ENCODE measurements at places on chromosomes 1 and 21.

DNA sequence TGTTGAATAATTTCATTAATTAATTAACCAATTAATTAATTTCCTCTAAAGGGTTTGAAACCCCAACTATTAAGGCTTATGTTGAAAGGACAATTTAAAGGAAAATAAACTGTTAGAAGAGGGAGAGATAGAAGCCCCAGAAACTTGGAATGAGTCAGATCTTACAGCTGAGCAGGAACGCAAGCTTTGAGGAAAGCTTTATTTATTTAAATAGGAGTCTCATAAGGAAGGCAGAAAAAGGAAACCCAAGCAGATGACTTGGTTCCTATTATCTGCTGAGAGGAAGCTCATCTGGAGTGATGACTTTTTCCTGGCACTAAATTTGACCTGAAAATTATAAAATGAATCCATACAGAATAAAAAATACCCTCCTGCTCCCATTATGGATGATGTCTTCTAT, 105.1 kb downstream of the ROR1 start:
- no peak for DNase-seq

DNA sequence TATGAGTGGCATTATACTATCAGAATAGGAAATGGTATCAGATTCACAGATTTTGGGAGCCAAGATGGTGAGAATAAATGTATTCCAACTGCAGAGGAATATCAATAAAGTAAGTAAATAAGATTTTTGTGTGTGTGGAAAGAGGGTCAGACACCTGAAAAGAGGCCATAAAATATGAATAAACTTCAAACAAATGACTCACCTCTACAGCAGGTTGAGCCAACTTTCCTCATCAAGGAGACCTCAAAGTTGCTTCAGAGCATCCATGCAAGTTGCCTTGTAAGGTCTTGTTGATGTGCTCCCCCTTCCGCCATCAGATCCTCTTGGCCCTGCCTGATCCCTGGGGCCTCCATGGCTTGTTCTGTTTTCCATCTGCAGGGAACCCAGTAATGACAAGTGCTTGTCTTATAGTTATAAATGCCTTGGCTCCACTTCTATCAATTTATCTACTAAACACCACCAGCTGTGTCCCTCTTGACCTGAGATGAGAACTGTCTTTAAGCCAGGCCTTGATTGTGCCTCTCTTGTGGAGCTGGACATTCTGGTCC, 775.6 kb downstream of the LTN1 start:
- no peak for DNase-seq

DNA sequence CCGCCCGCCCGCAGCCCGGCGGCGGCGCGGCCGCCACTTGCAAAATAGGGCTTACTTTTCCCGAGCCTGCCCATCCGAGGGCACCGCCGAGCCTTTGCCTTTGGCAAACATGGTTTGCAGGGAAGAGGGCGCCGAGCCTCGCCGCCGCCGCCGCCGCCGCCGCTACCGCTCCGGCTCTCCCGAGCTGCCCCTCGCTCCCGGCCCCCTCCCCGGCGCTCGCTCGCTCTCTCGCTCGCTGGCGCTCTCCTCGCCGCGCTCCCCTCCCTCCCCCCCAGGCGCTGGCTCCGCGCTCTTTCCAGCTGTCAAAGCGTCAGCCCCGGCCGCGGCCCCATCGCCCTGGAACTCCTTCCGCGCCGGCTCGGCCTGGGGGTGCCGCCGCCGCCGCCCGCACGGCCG, 298 bp downstream of the SSBP3 start:
- DNase-seq, result no peak

DNA sequence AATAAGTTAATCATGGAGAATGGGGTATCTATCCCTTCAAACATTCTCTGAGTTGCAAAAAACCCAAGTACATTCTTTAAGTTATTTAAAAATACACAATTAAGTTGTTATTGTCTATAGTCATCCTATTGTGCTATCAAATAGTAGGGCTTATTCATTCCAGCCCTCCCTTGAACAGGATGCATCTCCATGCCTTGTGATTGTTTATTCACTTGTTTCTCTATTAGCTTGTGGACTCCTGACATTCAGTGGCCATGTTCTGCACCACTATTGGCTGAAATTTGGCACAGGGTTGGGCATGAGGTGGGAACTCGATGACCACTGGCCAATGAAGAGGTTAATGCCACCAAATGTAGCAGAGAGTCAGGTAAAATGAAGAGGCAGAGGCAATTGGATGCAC, 272.8 kb downstream of the TNR start:
- no peak for DNase-seq

GRCh38 chr1:117735045-117735992, 129.5 kb downstream of the TENT5C start:
- no peak for DNase-seq

DNA sequence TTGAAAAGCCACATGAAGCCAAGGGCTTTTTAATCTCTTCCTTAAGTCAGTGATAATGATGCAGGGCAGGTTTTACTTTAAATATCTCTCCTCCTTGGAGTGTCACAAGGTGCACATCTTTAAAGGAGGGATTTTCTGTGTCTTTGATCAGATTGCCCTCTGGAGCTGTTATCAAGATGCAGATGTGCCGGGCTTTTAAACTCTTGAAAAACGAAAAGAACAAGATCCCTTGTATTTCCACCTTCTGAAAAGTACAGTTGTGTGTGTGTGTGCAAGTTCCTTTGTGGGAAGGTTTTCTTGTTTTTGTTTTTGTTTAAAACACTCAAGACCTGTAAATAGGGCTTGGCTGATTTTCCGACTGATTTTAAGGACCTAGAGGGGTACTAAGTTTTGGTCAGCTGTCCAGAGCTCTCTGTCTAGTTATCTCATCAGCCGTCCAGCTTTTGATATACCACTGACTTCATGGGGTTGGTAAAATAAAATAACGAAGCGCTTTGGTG, 1.6 kb downstream of the MARK1 start:
- no peak for DNase-seq

DNA sequence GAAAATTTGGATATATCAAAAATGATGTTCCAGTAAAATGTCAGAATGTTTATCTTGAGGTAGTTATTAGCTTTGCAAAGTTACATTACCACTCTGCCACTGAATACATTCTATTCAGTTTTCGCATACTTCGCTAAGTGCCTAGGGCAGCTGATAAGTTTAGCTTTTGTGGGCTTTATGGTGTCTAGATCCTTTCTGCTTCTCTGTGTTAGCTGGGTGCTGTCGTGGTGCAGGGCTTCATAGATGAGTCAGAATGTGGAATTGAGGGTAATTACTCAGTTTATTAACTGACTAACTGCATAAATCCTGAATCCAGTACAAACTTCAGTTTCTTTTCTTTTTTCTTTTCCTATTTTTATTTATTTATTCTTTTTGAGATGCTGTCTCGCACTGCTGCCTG, 21.5 kb downstream of the NCAM2 start:
- DNase-seq, result no peak

DNA sequence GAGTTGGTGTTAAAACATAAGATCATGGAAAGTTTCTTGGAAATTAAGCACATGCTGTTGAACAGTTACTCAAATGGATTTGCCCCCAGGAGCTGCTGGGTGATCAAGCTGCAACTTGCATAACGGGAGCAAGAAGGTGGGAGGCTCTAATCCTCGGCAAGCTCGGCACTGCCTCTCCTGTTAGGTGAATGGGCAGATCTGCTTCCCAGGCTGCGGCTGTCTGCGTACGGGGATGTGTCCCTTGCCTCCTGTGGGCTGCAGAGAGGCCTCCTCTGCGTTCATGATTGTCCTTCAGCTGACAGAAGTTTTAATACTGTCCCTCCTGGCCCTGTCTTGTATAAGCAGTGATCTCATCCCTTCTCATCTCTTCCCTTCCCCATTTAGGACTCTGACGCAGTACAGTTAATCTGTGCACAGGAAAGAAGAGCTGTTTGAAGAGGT, 36.7 kb downstream of the ATP1A1 start:
- DNase-seq, result no peak

Measured in NCI-H1436 treated with DMSO at 0.1 percent for 48 hours (cell line).